Activated CD4-positive, CD25-positive, alpha-beta regulatory T cell (primary cell): ENCODE measurements at places on chromosomes 7 and 10.
A peak's percentile ranks its signal among the peaks of the same experiment; 100 is the strongest.

DNA sequence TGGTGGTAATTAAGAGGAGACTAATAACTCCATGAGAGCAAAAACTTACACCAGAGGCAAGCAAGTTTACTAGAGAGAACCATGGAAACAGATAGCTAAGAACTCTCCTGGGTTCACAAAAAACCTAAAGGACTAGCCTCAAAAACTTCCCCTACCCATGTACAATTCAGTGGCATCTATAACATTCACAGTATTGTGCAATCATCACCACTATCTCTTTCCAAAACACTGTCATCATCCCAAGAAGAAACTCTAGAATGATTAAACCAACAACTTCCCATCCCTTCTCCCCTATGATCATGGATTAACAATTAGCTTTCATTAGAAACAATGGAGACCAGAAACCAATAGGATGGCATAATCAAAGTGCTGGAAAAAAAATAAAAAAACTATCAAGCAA is 1038.3 kb downstream of the LRMDA start:
- DNase-seq = no peak

DNA sequence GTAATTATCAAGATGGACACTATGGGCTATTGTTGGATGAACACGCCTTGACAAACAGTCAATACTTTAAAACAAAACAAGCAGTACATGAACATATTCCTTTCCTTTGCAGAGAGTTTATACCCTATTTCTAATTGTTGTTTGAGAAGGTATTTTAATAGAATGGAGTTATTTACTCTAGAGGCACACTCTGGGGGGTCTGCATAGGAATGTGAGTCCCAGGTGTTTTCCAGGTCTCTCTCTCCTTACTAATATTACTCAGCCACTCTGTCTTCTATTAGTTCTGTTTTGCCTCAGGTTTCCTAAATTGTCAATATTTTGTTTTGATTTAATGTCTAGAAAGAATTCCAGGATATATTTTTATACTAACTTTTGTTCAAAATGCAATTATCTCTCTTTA is 1091.4 kb downstream of the CNTNAP2 start:
- no peak for DNase-seq

- DNase-seq = no peak
Measured at GRCh38 chr10:29434111-29434510, 145.2 kb downstream of the LYZL1 start.

GRCh38 chr10:129104266-129105045 is 362.6 kb upstream of the MGMT start:
- no peak for DNase-seq

- DNase-seq = no peak
Measured at GRCh38 chr7:41880107-41880506, 177.2 kb upstream of the INHBA start.

- no peak for DNase-seq
Measured at GRCh38 chr7:95342642-95343307, 18.4 kb upstream of the PON1 start.

GRCh38 chr7:146319629-146320028 is 203.0 kb downstream of the CNTNAP2 start:
- DNase-seq = no peak

DNA sequence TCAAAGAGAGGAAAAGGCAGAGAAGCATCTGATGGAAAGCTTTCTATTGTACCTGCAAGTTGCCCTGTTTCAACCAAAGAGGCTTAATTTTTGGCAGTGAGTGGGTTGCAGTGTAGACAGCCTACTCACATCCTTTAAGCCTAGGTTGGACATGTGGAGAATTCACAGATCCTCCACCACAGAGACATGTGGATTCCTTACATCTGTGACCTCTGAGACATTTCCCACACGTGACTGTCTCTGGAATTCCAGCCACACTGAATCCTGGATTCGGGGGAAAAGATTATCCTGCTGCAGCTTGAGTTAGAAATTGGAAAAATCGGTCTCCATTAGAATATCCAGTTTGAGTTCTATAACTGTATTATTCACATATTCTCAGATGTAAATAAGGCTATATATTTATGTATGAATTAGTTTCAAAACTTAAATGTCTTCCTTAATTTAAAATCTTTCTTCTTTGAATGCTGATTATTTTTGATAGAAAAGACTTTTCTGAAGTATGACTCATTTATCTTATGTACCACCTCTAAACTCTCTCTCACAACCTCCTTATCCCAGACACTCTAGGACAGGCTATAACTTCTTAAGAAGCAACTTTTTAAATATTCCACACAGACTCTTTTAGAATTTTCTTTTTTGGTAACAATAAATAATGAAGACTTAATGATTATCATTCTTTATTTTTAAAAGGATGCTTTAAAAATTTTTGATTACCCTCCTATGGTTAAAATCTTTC is 123.3 kb downstream of the TWIST1 start:
- DNase-seq = no peak

- DNase-seq = no peak
Measured at GRCh38 chr7:142917447-142917846, 16.1 kb downstream of the TRPV5 start.

DNA sequence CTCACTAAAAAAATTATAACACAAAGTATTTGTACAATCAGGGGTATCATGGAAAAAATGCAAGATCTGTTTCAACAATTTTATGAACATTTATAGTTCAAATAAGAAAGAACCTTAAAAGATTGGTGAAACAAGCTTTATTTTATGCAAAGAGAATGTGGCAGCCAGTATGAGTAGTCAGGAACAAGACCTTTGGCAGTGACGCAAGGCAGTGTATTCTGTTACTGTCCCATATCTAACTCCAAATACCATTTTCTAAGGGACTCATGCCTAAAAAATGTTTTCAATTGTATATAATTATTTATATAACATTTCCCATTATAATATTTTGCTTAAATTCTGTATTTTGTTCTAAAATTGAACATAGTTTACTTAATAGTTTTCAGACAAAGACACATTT is 19.1 kb upstream of the FAM53B start:
- no peak for DNase-seq

- no peak for DNase-seq
Measured at GRCh38 chr7:157764193-157764592, 427.4 kb downstream of the DNAJB6 start.

DNA sequence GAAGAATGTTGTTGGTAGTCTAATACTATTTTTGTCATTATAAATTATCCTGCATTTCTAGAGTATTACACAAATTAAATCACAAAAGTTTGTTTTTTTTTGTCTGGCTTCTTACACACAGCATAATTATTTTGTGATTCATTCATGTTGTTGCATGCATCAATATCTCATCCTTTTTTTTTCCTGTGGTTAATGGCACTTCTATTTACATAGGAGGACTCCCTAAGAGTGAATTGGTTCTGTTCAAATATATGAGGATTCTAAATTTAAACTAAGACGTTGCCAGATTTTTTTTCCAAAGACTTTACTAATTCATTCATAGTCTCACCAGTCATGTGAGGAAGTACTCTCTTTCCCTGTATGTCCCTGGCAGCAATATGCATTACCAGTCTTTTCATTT is 303.3 kb downstream of the GPR37 start:
- DNase-seq = no peak

DNA sequence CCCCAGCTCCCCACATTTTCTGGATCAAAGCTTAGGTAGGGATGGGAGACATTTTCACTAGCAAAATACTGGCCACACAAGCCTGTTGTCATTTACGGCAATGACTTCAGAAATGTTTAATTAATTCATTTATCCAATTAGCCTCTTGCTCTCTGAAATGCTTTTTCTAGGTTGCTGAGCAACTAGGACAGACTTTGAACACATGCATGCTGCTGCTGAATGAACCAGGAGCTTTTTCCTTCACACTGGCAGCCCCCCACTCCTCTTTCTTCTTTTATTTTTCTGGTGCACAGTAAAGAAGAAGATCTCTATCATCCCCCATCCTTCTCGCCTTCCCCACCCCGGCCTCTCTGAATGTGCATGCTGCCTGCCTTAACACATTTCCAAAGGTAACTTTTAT is 22.5 kb downstream of the SORCS3 start:
- DNase-seq = no peak

DNA sequence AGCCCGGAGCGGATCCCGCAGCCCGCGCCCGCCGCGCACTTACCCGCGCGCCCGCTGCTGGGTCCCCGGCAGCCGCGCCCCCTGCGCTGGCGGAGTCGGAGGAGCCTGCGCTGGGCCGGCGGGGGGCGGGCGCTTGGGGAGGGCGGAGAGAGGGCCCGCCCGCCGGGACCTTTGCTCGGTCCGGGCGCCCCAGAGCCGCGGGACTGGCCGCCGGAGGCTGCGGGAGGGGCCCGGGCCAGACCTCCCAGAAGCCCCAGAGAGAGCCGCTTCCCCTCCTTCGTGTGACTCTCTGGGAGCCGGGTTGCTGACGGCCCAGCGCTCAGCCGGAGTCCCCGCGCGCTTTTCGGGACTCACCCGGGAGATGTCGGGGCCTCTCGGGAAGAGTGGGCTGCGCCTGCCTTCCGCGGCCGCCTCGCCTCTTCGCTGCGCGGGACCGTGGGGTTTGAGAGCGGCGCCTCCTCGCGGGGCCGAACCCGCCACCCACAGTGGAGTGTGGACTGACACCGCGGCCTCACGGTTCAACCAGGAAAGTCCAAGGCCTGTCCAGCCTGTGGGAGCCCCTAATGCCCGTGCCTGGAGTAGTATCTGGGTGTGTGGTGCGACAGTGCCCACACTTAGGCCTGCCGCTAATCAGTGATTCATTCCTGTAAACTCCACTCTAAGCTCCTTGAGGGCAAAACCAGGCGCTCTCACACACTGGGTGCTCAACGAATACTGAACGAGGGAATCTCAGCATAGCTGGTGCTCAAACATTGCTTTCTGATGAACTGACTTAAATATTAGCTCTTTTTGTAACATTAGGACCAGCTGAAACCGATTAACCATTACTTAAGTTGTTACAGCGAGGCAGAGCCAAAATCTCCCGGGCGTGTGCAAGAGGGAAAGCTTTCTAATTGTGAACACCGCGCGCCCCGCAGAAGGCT is at the start of gene GSDME:
GSDME (minus strand) TSS at position 112 of the 923 bp plus-strand sequence. CDS start 7,690 bp downstream, outside the sequence.
- no peak for DNase-seq

- no peak for DNase-seq
Measured at GRCh38 chr7:2065528-2065927, 167.2 kb downstream of the MAD1L1 start.

GRCh38 chr7:156020566-156020965 is 208.3 kb upstream of the SHH start:
- DNase-seq = no peak

DNA sequence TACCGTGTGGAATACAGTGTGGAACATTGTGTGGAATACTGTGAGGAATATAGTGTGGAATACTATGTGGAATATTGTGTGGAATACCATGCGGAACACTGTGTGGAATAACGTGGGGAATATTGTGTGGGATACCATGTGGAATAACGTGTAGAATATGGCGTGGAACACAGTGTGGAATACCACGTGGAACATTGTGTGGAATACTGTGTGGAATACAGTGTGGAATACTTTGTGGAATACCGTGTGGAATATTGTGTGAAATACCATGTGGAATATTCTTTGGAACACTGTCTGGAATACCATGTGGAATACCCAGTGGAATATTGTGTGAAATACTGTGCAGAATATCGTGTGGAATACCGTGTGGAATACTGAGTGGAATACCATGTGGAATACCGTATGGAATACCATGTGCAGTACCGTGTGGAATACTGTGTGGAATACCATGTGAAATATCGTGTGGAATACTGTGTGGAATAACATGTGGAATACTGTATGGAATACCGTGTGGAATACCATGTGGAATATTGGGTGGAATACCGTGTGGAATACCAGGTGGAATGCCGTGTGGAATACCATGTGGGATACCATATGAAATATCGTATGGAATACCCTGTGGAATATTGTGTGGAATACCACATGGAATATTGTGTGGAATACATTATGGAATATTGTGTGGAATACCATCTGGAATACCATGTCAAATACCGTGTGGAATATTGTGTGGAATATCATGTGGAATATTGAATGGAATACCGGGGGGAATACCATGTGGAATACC is 133.1 kb upstream of the CHST15 start:
- DNase-seq = no peak

DNA sequence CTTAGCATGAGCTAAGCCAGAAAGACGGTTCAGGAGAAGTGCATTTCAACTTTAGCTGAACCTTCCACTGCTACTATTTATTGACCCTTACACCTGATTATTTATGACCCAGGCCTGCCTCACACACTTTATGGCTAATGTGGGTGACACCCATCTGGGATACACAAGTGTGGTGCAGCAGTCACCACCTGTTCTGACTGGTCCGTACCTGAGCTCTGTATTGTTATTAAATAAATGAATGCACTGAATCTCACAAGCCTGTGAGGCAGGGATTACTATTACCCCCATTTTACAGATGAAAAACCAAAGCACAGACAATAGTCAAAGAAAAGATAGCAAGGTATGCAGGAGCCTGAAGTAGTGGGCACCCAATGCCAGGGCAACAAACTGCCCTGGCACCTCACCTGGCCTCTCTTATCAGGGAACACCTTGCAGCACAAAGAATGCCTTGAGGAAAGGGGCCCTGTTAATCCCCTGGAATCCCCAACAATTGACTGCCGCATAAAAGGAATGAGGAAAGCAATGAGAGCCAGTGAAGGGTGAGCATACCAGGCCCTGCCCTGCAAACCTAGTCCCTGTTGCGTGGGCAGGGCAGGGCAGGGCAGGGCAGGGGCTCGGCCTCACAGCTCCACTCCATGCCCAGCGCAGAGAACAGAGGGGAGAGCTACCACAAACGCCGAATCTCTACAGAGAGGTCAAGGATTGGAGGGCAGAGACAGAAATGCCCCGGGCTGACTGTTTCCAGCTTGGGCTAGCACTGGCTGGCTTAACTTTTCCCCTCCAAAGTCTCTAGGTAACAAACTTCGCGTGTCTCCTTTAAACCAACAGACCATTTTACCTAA is 1.3 kb downstream of the ANXA11 start:
- no peak for DNase-seq

- no peak for DNase-seq
Measured at GRCh38 chr7:5436003-5436678, 12.5 kb upstream of the TNRC18 start.

- no peak for DNase-seq
Measured at GRCh38 chr7:39535064-39535463, 31.1 kb upstream of the YAE1 start.

- DNase-seq = peak; percentile 48
Measured at GRCh38 chr10:11403116-11403515, 208.3 kb downstream of the USP6NL start.

GRCh38 chr7:157551325-157552070 is 214.7 kb downstream of the DNAJB6 start:
- no peak for DNase-seq

DNA sequence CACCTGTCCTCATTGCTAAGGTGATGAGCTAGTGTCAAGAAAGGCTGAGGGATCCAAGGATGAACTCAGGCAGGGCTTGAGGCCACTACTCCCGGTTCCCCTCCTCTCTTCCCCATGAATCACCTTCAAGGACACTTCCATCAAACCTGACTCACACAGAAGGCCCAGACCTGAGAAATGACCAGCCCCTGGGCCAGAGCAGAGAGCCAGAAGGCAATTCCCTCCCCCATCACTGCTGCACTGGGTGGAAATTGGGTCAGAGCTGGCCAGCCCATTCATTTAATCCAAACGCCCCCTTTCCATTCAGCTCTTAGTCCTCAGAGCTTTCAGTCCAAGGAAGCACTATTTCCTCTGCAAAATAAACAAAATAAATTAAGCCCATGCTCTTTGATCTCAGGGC is 182.0 kb downstream of the KCNMA1 start:
- DNase-seq = no peak

GRCh38 chr7:132381742-132382472 is 194.4 kb downstream of the PLXNA4 start:
- DNase-seq = no peak

GRCh38 chr7:98119256-98119918 is 12.7 kb downstream of the LMTK2 start:
- DNase-seq = no peak

GRCh38 chr10:96463562-96463961 is 50.2 kb downstream of the TLL2 start:
- DNase-seq = no peak
